A172 (cell line): ENCODE measurements at places on chromosomes 11 and 22. TPM values are rescaled to one million over a fixed set of nuclear protein-coding genes. Genes with fewer than 3 reads are reported as not detected.

DNA sequence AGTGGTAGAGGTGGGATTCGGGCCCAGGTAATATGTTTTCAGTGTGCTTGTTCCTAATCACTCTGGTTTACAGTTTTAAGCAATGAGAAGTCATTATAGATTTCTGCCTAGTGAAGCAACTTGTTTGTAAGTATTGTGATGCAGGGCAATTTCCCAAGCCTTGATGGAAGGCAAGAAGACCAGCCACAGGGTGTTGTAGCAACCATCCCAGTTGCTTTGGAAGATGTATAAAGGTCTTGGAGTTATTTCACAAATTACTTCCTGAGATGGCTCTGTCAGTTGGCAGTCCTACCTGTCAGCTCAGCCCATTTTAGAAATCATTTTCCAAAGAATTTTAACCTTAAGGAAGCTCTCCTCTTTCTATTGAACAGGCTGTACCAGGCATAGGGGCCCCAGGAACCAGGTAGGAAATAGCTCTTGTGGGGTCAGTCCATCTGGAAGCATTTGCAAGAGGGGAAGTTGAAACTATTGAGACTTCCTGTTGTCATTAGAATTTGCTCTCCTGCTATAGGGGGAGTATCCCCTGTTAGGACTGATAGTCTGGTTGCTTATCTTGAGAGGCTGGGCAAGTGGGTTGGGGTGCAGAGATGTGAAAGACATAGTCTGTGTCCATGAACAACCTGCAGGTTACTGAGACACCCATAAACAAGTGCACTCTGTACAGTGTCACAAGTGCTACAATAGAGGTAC lies 47.9 kb downstream of the STIM1 start:
- DNase-seq = no peak

DNA sequence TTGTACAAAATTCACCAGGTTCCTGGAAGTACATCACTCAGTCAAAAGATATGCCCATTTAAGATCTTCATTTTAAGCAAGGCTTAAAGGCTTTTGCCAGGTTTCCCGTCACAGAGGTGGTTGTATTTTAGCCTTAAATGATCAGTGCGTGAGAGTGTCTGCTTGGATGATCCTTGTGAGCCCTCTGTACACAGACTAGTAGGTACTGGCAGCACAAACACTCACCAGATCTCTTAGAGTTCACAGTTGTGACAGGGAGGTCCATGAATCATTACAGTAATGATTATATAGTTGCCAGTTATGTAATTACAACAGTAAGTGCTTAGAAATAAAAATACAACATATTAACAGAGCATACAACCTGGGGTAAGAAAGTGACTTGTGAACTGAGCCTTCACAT lies 84.2 kb upstream of the SLC25A18 start:
- DNase-seq = no peak

GRCh38 chr11:97937501-97937900 lies 1083.2 kb upstream of the CNTN5 start:
- peak; percentile 44 for DNase-seq

DNA sequence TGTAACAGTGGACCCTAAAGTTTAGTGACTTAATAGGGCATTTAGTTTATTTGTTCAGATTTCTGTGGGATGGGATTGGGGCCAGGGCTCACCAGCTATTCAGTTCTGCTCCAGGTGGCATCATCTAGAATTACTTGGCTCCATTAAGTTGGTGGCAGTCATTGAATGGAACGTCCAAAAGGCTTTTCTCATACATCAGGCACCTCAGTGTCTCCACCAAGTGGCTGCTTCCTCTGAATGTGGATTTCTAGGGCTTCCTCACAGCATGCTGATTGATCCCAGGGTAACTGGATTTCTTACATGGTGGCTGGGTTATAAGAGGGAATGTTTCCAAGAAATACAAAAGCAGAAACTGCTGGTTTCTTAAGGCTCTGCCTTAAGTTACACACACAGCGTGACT lies 34.7 kb downstream of the USP47 start:
- DNase-seq = peak; percentile 17

GRCh38 chr11:129951201-129951865 lies 51.3 kb downstream of the PRDM10 start:
- DNase-seq = no peak

DNA sequence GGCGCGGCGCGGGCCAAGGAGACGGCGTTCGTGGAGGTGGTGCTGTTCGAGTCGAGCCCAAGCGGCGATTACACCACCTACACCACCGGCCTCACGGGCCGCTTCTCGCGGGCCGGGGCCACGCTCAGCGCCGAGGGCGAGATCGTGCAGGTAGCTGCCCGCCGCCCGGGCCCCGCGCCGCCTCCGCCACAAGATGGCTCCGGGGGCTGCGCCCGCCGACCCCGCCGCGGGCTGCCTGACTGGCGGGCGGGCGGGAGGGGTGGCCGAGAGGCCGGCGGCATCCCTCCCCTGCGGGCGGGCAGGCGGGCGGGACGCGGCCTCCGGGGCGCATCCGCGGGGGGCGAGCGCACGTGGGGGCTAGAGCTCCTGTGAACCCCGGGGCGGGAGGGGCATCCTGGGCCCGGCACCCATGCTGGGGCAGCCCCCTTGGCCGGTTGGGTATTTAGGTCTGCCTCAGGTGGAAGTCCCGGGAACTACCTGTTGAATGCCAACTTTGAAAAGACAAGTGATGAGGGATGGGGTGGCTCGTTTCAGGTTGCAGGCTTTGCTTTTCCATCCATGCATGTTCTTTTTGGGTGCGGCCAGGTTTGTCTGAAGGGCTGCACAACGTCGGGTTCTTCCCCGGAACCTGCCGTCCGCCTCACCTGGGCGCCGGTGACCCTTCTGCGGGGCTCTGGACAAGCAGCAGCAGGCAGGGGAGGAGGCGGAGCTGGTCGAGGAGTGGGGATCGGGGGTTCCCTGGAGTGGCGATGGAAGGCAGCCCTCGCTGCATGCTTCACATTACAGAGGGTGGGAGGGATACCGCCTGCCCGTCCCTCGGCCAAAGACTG lies 760 bp downstream of the ZNRF3 start:
- DNase-seq = no peak

DNA sequence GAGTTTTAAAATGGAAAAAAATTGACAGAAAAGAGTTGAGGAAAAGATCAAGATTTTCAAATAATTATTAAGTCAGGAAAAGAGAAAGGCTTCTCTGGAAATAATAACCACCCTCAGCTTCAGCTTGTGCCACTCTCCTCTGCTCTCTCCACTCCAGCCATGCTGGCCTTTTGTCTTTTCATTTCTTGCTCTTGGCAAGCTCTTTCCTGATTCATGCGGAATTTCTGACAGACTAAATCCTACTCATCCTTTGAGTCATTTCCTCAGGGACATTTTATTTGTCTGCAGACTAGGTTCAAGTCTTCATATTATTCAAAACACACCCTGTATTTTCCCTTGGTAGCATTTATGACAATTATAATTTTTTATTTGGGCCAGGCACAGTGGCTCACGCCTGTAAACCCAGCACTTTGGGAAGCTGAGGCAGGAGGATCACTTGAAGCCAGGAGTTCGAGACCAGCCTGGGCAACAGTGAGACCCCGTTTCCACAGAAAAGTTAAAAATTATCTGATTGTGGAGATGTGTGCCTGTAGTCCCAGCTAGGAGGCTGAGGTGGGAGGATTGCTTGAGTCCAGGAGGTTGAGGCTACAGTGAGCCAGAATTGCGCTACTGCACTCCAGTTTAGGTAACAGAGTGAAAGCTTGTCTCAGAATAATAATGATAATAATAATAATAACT lies 7.8 kb upstream of the P4HA3 start:
- DNase-seq = peak; percentile 95

PVALB gene
- 1.2 TPM in 1 of 2 replicates, not detected in the other for total RNA-seq

CCDC73 gene
- not detected in 2 replicates for total RNA-seq

TRIM29 gene
- total RNA-seq = 3.0 and 10.2 TPM in 2 replicates
